ENCODE measurements at places on chromosomes 11 and 22.

GRCh38 chr11:33721984-33722383 lies 14.2 kb downstream of the CD59 start:
- no peak for DNase-seq

DNA sequence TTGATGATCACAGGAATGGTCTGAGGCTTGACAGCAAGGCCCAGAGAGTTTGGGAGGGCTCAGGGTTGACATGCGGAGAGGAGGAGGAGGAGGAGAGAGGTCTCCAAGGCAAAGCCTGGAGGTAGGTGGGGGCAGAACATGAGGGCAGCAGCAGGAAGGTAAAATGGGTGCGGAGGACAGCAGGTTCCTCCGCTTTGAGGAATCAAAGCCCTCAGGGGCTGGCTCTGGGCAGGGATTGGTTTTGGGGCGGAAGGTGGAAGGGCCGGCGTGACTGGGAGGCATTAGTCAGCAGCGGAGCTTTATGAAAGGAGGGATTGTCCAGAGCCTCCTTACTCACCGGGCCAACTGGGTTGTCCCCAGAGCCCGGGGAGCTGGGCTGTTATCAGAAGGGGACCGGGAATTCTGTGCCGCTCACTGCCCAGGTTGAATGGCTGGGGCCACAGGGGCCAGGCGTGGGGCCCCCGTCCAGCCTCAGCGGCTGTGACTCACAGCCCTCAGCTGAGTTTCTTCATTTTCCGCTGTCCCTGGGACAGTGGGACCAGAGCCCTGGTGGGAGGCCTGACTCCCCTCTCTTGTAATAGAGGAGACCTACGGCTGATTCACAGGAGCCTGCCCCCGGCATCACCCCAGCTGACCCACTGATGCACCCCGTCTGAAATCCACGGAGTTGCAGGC lies 36.2 kb downstream of the LIF start:
- no peak for DNase-seq

DNA sequence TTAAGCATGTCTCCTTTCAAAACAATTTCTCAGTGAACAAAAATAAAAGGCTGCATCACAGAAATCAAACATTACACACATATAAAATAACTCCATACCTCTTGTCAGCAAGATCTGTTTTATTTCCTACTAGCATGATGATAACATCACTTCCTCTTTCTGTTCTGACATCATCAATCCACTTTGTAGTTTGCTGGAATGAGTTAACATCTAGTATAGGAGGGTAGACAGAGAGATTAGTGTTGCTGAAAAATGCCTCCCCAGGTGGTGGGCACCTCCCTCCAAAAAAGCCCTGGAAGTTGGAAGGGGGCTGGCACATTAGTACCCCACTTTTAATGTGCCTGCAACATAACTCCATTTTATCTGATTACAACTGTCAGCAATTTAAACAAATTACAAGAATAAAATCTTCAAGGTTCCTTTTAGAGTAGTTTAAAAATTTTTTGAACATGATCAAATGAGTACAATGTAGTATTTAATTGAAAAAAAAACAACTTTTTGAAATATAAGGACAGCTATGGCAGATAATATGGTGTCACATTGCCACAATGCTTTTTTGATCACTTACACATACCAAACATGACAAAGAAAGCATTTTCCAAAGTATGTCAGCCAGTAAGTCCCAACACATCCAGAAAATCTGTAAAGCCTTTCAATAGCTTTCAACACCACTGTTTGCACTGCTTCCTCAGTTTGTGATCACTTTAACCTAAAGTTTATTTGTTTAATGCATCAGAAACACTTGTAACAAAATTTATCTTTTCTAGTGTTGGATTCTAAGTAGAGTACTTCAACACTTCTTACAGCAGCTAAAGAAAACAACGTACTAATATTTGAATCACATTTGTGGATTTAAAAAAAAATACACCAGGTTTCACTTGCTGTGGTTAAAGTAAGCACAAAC lies 44.5 kb downstream of the RAB6A start:
- DNase-seq: no peak

- no peak for DNase-seq
Measured at GRCh38 chr11:85355921-85356320, 271.2 kb downstream of the DLG2 start.

DNA sequence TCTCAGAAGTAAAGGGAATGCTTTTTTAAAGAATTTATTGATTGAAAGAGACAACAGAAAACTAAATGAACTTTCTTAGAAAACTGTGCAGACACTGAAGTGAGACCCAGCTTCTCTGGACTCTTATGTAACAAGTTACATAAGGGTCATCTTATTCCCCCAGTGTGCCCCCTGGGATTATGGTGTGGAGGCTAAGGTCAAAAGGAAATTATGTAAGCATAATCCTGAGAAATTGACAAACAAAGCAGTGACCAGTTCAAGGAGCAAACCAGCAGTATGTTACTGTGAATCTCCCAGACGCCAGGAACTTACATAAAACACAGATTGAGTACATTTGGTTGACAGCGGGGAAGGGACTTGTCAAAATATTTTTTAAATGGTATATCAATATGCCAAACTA lies 78.6 kb downstream of the SLC1A2 start:
- no peak for DNase-seq

DNA sequence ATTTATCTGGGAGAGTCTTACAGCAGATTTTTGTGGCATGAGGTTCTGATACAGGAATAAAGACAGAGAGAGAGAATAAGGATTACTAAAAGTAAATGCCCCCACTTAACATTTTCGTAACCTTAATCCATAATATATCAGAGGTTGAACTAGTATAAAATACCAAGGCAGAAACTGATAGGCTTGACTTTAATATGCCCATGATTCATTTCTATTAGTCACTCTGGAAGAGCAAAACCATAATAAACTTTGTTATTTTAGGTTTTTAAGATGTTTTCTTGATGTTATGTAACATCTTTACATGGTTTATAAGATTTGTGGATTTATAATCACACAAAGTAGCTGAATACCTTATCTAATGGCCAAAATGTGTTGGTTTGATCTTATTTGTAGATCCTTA lies 19.1 kb downstream of the GUCY1A2 start:
- no peak for DNase-seq

GRCh38 chr11:76336597-76336996 lies 44.3 kb downstream of the THAP12 start:
- no peak for DNase-seq

- DNase-seq: no peak
Measured at GRCh38 chr11:125268611-125269010, 104.1 kb downstream of the PKNOX2 start.

- no peak for DNase-seq
Measured at GRCh38 chr11:82826526-82826925, 73.7 kb downstream of the PRCP start.

- DNase-seq: no peak
Measured at GRCh38 chr11:45393826-45394225, 107.7 kb upstream of the SYT13 start.

- DNase-seq: no peak
Measured at GRCh38 chr11:47139878-47140277, 36.8 kb downstream of the ARFGAP2 start.

DNA sequence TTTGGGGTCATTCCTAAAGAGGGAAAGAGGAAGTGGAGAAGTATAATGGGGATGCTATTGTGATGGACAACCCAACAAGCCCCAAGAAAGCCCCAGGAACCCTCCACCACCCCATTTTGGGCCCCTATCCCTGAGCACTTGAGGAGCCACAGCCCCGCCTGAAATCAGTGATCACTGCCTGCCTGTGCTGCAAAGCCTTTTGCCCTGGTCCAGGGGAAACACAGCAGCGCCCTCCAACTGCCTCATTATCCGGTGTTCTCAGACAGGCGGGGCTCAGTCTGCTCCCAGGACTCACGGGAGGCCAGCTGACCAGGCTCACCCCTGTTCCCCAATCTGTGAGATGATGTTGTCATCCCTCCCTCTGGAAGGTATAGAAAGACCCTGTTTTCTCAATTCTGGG lies 44.7 kb upstream of the TTC12 start:
- no peak for DNase-seq

- no peak for DNase-seq
Measured at GRCh38 chr11:27726981-27727380, 26.7 kb upstream of the BDNF start.

- no peak for DNase-seq
Measured at GRCh38 chr11:81098471-81098870, 1635.2 kb downstream of the FAM181B start.

DNA sequence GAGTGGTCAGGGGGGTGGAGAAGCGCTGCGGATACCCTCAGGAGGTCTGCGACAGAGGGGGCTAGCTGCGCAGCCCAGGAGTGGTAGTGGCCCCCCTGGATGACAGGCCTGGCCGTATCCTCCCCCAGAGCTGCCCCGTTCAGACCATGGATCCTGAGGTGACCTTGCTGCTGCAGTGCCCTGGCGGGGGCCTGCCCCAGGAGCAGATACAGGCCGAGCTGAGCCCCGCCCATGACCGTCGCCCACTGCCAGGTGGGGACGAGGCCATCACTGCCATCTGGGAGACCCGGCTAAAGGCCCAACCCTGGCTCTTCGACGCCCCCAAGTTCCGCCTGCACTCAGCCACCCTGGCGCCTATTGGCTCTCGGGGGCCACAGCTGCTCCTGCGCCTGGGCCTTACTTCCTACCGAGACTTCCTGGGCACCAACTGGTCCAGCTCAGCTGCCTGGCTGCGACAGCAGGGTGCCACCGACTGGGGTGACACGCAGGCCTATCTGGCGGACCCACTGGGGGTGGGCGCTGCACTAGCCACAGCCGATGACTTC lies 505 bp downstream of the NUDT22 start:
- DNase-seq: no peak

- DNase-seq: no peak
Measured at GRCh38 chr11:134515081-134515960, 103.3 kb upstream of the B3GAT1 start.

GRCh38 chr11:35078470-35078735 lies 60.6 kb upstream of the CD44 start:
- DNase-seq: no peak

DNA sequence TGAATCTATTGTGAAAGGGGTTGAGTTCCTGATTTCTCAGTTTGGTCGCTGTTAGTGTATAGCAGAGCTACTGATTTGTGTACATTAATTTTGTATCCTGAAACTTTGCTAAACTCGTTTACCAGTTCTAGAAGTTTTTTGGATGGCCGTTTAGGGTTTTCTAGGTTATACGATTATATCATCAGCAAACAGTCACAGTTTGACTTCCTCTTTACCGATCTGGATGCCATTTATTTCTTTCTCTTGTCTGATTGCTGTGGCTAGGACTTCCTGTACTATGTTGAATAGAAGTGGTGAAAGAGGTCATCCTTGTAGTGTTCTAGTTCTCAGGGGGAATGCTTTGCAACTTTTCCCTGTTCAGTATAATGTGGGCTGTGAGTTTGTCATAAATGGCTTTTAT lies 24.6 kb upstream of the OOSP4B start:
- DNase-seq: no peak

- DNase-seq: no peak
Measured at GRCh38 chr11:33551051-33551450, 149.6 kb downstream of the C11orf91 start.

- DNase-seq: no peak
Measured at GRCh38 chr22:41538583-41538982, 5.7 kb downstream of the POLR3H start.

GRCh38 chr11:124113890-124114289 lies 1.4 kb upstream of the VWA5A start:
- no peak for DNase-seq

- no peak for DNase-seq
Measured at GRCh38 chr11:97610000-97610399, 1220.2 kb downstream of the JRKL start.

DNA sequence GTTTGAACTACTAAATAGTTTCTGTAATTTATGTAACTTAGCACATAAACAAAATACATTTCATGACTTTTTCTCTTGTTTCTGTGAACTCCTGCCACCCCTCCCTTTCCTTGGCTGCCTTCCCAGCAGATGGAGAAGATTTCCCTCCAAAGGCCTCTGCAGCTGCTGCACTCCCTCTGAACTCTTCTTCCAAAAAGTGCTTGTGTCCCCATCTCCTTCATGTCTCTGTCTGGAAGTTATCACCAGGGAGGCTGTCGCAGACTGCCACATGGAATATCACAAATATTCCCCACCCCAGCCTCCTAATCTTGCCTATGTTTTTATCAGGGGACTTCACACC lies 1068.3 kb downstream of the OPCML start:
- no peak for DNase-seq

- DNase-seq: no peak
Measured at GRCh38 chr11:69100454-69101114, 51.9 kb downstream of the TPCN2 start.

- DNase-seq: no peak
Measured at GRCh38 chr11:83122050-83122449, 34.9 kb upstream of the PCF11 start.

DNA sequence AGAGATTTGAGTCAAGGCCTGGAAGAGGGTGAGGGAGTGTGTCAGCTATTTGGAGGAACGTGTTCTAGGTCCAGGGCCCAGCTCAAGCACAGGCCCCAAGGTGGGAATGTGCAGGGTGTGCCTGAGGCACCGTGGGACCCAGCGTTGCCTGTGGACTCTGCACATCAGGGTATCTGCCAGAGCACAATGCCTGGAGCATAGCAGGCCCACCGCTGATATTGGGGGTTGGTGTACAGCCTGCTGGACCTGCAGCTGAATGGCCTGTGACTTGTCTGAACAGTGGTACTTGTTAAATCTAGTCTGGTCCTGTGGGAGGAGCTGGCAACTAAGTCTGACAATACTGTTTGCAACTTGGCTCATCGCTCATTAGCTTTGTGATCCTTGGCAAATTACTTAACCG lies 131.7 kb downstream of the GRIK4 start:
- no peak for DNase-seq

DNA sequence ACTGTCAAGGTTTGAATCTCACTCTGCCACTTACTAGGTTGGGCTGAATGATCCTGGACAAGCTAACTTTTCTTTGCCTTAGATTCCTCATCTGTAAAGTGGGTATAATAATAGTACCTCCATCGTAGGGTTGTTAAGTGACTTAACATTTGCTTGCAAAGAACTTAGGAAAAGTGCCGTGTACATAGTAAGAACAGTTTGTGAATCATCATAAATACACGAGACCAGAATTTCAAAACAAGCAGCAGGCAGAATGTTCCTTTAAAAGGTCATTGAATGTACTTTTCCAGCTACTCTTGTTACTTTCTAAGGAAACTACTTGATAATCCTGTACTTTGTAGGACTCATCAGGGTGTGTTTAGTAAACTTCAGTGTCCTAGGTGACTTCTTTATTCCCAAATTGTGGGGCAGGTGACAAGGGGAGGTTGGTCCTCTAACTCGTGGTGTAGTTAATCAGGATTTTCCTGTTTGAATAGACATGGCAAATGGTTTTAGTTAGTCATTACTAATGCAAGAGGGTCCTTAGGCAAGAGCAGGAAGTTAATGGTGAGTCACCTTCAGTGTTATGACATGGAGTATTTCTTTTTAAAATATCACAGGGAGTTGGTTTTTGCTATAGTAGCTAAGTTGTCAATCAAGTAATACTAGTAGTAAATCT lies 67.9 kb downstream of the YAP1 start:
- DNase-seq: no peak
